Activated naive CD8-positive, alpha-beta T cell treated with anti-CD3 and anti-CD28 coated beads, Interleukin-2, amount 10 ng/mL, durations not matched to agents 7 days and 5 days (primary cell): ENCODE measurements at places on chromosomes 7 and 10. TPM values are rescaled to one million over a fixed set of nuclear protein-coding genes. Genes with fewer than 3 reads are reported as not detected.

C10orf53 gene
- total RNA-seq, result not detected

CYP17A1 gene
- total RNA-seq, result not detected

MYH16 gene
- total RNA-seq, result not detected

FXYD4 gene
- not detected for total RNA-seq

CCDC6 gene
- 21.4 TPM for total RNA-seq

CLDN4 gene
- total RNA-seq, result 0.25 TPM

PITX3 gene
- total RNA-seq, result not detected

RELN gene
- not detected for total RNA-seq

PFKP gene
- total RNA-seq, result 193 TPM

GPR26 gene
- total RNA-seq, result not detected

HOXA3 gene
- not detected for total RNA-seq

LIPF gene
- not detected for total RNA-seq

FAM180A gene
- total RNA-seq, result not detected

CELF2 gene
- 168 TPM for total RNA-seq

CALML3 gene
- total RNA-seq, result not detected

PRTFDC1 gene
- total RNA-seq, result 2.0 TPM

KIAA1549 gene
- 1.1 TPM for total RNA-seq

NEUROG3 gene
- total RNA-seq, result not detected

HACD1 gene
- total RNA-seq, result 0.61 TPM

TPK1 gene
- total RNA-seq, result 17.7 TPM

TCF7L2 gene
- 2.2 TPM for total RNA-seq

UCMA gene
- not detected for total RNA-seq

CNNM1 gene
- 0.26 TPM for total RNA-seq

FZD1 gene
- total RNA-seq, result 0.06 TPM

FGFR2 gene
- total RNA-seq, result 1.1 TPM

GIMAP1 gene
- 42.1 TPM for total RNA-seq

AKR1C4 gene
- total RNA-seq, result not detected

NEBL gene
- total RNA-seq, result not detected

ITPRID1 gene
- not detected for total RNA-seq

PLEKHS1 gene
- not detected for total RNA-seq

SPDYE2 gene
- 0.28 TPM for total RNA-seq

PNLIPRP3 gene
- not detected for total RNA-seq

LRWD1 gene
- 14.7 TPM for total RNA-seq

PHKG1 gene
- total RNA-seq, result 2.3 TPM

ANKRD30A gene
- total RNA-seq, result not detected

TLX1 gene
- not detected for total RNA-seq

BLNK gene
- total RNA-seq, result 0.43 TPM

KCNMA1 gene
- 0.54 TPM for total RNA-seq

DNAJC12 gene
- 3.6 TPM for total RNA-seq

SPDYE8 gene
- total RNA-seq, result not detected

ATG9B gene
- total RNA-seq, result 11.1 TPM

AZGP1 gene
- total RNA-seq, result not detected

IFIT2 gene
- 18.5 TPM for total RNA-seq

CAV2 gene
- total RNA-seq, result not detected

EIF5AL1 gene
- total RNA-seq, result 0.94 TPM

WDFY4 gene
- total RNA-seq, result 1.5 TPM

HOXA1 gene
- total RNA-seq, result 0.72 TPM

SPDYE11 gene
- not detected for total RNA-seq

CALCR gene
- not detected for total RNA-seq

ASB10 gene
- total RNA-seq, result not detected

PLXDC2 gene
- 1.0 TPM for total RNA-seq

LEP gene
- not detected for total RNA-seq

SPDYE2B gene
- total RNA-seq, result not detected

SHH gene
- total RNA-seq, result not detected

ALOX5 gene
- 14.2 TPM for total RNA-seq

GFRA1 gene
- not detected for total RNA-seq

TMEM273 gene
- total RNA-seq, result 12.3 TPM

EMX2 gene
- not detected for total RNA-seq

MAD1L1 gene
- total RNA-seq, result 82.6 TPM
